ENCODE measurements at places on chromosomes 2 and 18. TPM values are rescaled to one million over a fixed set of nuclear protein-coding genes. Genes with fewer than 3 reads are reported as not detected.

SLC4A3 gene
- total RNA-seq = 5.9 TPM

GAD1 gene
- total RNA-seq = 4.3 TPM

PJVK gene
- total RNA-seq = 5.1 TPM

GPR155 gene
- total RNA-seq = 20.5 TPM

AP1S3 gene
- 23.6 TPM for total RNA-seq

NRP2 gene
- 2.4 TPM for total RNA-seq

Data from placental epithelial cell (primary cell).